PC-3 (cell line): ENCODE measurements at places on chromosomes 7 and 10. TPM values are rescaled to one million over a fixed set of nuclear protein-coding genes. Genes with fewer than 3 reads are reported as not detected.

BTBD16 gene
- total RNA-seq: not detected in 2 replicates

RTKN2 gene
- 24.8 and 26.6 TPM in 2 replicates for total RNA-seq

DNA sequence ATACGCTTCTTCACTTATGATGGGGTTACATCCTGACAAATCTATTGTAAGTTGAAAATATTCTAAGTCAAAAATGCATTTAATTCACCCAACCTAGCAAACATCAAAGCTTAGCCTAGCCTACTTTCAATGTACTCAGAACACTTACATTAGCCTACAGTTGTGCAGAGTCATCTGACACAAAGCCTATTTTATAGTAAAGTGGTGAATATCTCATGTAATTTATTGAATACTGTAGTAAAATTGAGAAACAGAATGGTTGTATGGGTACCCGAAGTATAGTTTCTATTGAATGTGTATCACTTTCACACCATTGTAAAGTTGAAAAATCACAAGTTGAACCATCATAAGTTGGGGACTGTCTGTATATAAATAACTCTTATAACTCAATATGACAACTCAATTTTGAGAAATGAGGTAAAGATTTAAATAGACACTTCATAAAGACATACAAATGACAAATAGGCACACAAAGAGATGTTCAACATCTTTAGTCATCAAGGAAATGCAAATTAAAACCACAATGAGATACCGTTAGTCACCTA is 73.9 kb downstream of the C10orf90 start:
- no peaks in the 10 kb centered on the region; the same call in 1 of the 2 replicates for H3K4me1 ChIP-seq
- no peak for DNase-seq
- H3K36me3 ChIP-seq: no peaks in the 10 kb centered on the region
- H3K27ac ChIP-seq: no peak overlapping the region
- H3K27me3 ChIP-seq: no peaks in the 10 kb centered on the region

DNA sequence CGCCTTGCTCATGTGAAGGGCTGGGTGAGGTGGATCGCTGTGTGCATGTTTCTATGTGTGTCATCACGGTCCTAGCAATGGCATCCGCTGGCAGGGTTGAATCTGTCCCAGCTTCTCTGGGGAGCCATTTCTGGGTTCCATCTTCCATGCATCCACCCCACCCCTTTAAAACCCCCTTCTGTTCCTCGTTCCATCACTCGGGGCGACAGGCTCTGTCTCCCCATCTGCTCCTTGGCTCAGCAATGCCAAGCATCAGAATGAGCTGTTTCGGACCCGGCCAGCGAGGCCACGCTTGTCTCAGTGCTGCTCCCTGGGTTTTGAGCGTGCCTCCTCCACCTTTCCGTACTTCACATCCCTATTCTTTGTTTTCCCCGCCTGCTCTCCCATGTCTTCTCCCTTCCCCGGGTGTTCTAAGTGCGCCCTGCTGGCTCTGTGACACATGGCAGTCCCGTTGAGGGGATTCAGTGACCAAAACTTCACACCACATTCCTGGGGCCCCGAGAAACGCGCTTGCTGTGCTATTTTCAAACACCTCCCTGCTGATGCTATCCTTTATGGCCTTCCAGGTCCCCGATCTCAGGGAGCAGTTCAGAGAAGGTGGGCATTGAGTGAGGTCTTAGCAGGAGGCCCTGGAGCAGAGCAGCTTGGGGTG is 554.1 kb upstream of the FOXK1 start:
- H3K4me1 ChIP-seq: 0 out of 2 replicates have a peak, but pooled peaks cover 4% of the 10 kb centered on the region
- no peaks in the 10 kb centered on the region for H3K27me3 ChIP-seq
- no peak overlapping the region for H3K4me3 ChIP-seq

DNA sequence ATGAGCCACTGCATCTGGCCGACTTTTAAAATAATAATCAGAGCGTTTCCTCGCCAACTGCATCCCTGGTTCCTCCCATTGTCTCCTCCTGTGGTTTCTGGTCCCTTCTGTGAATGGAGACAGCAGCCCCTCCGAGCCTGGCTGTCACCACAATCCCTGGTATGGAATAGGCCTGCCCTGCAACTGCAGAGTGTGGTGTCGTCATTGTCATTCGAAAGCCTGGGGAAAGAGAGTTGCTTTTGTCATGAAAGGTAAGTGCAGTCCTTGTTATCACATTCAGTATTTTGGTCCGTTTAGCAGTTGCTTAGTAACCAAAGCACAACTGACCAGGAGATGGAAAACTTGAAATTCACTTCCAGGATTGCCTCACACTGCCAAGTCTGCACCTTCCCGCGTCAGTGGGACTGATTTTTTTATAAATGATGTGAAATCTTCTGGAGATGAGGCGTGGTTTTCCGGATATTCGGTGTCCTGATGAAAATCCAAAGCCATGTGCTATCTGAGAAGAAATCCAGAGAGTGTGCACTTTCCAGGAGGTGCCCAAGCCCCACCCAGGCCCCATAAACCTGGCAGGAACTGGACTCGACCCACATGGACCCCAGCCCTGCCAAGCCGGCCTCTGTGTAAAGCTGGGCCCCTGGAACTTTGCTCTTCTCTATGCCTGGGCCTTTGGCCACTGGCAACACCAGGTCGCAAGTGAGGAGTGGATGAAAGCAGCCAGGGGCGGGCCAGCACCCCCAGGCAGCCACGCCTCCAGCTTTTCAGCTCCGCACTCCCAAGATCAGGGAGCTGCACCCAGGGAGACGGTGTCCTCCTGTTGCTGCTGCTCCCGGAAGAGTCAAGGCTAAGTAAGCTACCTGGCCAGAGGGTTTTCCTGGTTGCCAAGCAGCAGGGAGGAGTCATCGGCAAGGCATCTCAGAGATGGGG is 133.7 kb upstream of the SH2B2 start:
- peak overlapping the region; percentile 46 for H3K27ac ChIP-seq
- H3K4me3 ChIP-seq: no peak overlapping the region
- H3K27me3 ChIP-seq: no peaks in the 10 kb centered on the region
- peak; percentile 34 for DNase-seq
- H3K36me3 ChIP-seq: no peaks in the 10 kb centered on the region
- peaks cover 13% of the 10 kb centered on the region for H3K4me1 ChIP-seq

DNA sequence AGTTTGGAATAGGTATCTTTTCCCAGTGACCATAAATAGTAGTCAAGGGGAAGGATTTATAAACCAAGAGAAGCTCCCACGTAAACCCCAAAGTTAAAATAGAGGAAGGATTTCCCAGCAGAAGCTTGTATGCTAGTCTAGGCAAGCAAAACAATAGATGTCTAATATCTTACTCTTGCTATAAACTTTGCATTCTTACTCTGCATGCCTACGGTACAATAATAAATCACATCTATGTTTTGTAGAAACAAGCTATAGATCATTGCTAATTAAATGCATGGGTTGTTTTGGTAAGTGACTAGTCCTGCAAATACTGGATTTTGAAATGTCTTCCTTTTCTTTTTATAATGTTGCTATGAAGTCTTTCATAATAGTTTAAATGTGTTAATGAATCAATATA is 585.5 kb downstream of the INHBA start:
- no peaks in the 10 kb centered on the region for H3K27me3 ChIP-seq
- no peak overlapping the region for H3K4me3 ChIP-seq
- DNase-seq: no peak
- H3K36me3 ChIP-seq: no peaks in the 10 kb centered on the region
- H3K27ac ChIP-seq: peak overlapping the region; percentile 89
- peaks cover 49% of the 10 kb centered on the region for H3K4me1 ChIP-seq
